Stimulated activated CD4-positive, alpha-beta T cell treated with anti-CD3 and anti-CD28 coated beads, Interleukin-1b, Interleukin-23, amount 100 ng/mL, for 1 hour (primary cell): ENCODE measurements at places on chromosomes 1 and 21.

GRCh38 chr1:16122916-16123315, 33.0 kb downstream of the EPHA2 start:
- DNase-seq: no peak

DNA sequence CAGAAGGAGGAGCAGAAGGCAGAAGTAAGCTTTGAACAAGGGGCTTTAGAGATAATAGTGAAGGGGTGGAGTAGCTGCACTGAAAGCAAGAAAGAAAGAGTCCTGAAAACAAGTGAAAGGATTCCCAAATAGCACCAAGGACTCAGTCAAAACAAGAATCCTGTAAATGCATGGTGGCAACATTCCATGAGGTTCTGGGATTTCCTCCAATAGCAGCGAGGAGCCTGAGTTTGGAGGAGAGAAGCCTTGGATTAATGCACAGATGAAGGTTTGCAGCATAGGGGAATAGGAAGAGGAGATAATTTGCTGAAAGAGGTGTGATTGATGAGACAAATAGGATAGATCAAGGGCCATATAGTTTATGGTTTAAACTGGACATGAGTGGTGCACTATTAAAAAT, 10.9 kb downstream of the KRTAP22-2 start:
- DNase-seq: no peak

GRCh38 chr1:186905561-186905960, 76.8 kb downstream of the PLA2G4A start:
- DNase-seq: no peak

DNA sequence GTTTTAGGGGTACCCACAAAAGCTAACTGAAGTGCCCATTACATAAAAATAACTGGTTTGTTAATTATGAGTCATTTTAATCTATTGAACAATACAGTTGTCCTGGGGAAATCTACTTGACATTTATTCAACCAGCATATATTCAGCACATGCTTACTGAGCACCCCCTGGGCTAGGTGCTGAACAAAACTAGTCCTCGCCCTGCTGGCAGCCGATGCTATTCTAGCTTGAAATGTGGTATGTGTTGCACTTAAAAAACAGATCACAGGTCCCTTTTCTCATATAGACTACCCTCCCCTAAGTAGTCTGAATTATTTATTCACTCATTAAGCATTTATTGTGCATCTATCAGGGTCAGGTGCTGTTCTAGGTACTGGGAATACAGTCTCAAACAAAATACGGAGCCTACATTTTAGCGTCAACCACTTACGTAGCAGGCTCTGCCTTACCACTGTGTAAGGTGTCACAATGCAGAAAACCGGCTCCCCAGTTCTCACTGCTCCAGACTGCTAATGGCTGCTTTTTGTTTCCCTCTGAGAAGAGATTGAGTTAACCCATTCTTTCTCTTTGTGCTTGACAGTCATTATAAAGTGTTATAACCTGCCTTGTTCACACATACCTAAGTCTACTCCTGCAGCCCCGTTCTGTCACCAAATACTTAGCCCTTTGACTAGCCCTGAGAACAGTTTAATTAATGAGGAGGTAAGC, 57.1 kb downstream of the ADCY10 start:
- no peak for DNase-seq

- DNase-seq: no peak
These were observed 5.1 kb downstream of the TMEM201 start for GRCh38 chr1:9593492-9594465.

DNA sequence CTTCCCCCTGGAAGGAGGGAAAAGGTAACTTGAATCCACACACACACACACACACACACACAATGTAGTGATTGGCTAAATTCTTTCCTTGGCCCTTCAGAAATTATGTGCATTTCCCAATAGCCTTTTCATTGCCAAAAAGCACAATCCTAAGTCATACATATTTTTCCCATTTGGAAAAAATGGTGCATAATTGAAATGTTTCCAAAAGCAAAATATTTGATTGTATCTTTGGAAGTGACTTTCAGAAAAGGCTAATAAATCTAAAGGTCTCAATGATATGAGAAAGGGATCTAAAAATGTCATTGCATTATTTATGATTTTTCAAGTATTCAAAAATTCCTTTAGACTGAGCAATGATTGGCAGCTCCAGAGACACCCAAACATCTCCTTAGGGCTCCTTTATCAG, 43.5 kb upstream of the NEK7 start:
- no peak for DNase-seq

DNA sequence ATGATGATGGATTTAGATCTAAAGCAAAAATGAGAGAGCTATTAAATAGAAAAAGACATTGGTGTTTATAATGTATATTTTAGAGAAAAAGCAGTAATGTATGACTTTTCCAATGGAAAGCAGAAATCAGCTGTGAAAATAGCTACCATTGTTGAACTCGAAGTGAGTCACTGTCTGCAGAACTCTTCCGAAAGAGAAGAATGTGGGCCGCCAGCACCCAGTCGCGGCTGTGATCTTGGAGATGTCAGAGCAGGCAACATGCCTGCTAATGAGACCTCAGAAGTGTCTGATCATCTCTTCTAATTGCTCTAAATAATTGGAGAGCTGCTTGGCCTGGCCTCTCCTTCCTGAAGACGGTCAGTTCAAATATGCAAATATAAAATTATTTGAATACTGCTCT, 333.6 kb upstream of the RUNX1 start:
- DNase-seq: no peak

GRCh38 chr1:229088711-229089110, 182.2 kb upstream of the RAB4A start:
- no peak for DNase-seq

- no peak for DNase-seq
These were observed 391.6 kb upstream of the VAMP3 start for GRCh38 chr1:7379441-7379971.

- no peak for DNase-seq
These were observed 13.4 kb upstream of the FTCD start for GRCh38 chr21:46168659-46169386.

DNA sequence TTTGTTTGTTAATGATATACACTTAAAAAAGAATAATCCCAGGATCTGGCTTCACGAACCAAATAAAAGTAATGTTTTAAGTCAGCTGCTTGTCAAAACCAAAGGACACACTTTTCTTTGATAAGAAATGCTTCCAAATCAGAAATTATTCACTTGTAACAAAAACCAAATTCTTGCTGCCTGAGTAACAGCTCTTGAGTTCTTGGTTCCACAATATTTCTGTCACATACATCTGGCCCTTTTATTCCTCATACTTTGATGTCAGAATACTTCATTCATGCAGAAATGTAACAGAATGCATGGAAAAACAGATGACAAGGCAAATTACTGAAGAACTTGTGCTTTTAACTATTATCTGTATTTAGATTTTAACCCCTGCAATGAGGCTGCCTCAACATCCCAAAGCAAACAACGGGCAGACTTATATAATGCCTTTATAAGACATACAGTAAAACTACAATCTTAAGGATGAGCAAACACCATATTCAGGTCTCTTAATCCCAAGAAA, 1.5 kb downstream of the VAMP4 start:
- DNase-seq: no peak

DNA sequence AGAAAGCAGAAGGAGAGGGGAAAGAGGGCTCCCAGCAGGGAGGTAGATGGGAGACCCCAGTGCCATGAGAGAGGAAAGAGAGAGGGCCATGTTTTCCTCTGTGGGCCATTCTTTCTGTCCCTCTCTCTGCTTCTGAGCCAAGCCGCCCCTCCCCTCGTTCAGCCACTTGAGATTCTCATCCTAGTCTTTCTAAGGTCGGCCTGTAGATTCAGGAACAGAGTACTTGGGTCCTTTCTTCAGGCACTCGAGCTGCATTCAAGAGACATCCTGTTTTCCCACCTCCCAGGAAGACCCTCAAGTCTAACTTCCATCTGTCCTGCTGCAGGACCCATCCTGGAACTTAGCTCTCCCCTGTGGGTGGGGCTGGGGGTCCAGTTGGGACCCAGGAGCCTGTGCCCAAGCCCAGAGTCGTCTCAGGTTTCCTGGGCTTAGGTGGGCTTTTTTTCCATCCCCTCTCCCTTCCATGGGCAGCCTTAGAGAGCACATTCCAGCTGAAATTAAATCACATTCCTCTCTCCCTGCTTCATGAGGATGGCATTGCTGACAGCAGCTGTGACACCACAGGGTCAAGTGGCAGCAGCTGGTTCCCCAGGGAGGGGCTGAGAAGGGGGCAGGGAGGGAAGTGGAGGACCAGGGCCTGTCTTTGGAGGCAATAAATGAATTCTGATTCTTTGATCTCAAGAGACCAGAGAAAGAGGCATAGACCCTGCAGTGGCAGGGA, 13.0 kb downstream of the NES start:
- no peak for DNase-seq

- DNase-seq: no peak
These were observed 756 bp downstream of the RLF start for GRCh38 chr1:40161888-40162397.

DNA sequence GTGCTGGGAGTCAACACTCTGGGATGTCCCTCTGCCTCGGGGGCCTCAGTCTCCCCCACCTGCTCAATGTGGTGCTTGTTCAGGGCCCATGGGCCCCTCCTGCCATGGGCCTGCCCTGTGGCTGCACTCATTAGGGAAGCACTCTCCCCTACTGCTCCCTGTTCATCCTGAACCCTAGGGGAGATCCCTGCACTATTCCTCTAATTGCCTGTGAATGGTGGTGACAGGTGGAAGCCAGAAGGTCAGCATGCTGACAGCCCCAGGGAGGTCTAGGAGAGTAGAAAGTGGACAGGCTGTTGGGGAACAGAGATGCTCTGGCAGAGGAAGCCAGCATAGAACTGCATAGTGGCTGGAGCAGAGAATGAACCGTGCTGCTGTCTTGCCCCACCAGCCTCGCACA, 217.6 kb downstream of the TRABD2B start:
- no peak for DNase-seq

DNA sequence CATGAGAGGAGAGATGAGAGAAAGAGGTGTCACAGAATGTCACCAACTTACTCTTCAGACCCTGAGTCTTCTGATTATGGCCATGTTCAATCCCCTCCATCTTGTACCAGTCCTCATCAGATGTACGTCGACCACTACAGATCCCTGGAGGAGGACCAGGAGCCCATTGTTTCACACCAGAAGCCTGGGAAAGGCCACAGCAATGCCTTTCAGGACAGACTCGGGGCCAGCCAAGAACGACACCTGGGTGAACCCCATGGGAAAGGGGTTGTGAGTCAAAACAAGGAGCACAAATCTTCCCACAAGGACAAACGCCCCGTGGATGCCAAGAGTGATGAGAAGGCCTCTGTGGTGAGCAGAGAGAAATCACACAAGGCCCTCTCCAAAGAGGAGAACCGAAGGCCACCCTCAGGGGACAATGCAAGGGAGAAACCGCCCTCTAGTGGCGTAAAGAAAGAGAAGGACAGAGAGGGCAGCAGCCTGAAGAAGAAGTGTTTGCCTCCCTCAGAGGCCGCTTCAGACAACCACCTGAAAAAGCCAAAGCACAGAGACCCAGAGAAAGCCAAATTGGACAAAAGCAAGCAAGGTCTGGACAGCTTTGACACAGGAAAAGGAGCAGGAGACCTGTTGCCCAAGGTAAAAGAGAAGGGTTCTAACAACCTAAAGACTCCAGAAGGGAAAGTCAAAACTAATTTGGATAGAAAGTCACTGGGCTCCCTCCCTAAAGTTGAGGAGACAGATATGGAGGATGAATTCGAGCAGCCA, 8.0 kb downstream of the ELOA start:
- DNase-seq: no peak

DNA sequence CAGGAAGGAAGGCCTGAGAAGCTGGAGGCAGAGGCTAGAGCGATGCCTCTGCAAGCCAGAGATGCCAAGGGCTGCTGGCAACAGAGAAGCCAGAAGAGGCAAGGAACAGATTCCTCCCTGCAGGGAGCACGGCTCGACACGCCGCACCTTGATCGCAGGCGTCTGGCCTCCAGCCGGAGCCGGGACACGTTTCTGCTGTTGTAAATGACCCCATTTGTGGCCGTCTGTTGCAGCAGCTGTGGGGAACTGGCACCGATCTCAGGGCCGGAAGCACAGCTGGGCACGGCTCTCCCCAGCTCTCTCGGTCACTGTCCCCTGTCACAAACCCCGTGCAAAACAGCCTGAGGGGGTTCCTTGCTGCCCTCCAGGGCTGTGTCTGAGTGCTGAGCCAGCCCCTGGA, 59.6 kb downstream of the SIK1 start:
- DNase-seq: no peak

DNA sequence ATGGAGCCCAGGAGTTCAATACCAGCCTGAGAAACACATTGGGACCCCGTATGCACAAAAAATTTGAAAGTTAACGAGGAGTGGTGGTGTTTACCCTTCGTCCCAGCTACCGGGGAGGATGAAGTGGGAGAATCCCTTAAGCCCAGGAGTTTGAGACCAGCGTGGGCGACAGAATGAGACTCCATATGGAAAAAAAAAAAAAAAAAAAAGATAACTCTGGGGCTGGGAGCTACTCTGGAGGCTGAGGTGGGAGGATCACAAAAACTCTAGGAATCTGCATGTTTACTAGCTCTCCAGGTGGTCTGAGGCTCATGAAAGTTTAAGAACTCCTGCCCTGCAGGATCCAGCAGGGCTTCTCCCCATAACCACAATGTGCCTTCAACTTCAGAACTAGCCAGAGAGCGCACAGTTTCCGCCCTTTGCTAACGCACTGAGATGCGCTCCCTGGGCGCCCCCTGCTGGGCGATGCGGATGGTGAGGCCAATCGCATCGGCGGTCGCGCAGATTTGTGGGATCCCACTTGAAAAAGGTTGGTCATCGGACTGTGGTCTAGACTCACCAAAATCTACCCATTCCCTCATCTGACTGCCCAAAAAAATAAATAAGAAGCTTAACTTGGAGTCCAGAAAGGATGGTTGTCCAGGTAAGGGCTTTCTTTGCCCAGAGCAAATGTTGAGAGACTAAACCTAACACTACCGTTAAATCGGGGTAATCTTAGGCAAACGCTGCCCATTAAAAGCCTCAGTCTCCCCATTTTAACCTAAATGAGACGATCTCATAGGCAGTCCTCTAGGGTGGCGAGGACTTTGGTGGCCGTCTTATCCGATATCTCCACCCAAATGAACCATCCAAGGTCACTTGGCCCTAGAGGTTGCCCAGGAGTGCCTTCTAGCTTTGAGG, 8.8 kb downstream of the ZNF683 start:
- DNase-seq: peak; percentile 74

DNA sequence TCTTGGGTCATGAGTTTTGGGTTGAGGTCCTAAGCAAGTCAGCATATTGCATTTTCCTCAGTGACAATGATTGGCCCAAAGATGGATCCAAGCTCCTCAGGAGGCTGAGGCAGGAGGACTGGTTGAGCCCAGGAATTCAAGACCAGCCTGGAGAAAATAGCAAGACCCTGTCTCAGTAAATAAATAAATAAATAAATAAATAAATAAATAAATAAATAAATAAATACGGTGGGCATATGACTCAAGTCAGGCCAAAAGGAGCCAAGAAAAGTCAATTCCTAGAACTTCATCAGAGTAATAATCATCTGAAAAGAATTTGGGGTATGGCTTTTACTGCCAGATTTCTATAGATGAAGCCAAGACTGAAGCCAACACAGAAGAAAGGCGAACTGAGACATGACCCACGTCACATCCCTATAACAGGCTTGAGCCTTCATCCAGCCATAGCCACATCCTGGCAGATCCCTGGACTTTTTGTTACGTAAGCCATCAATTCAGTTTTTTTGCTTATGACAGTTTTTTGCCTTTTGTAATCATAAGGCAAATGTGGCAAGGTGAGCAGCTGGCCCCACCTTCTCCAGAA, 88.5 kb upstream of the NFASC start:
- DNase-seq: no peak

GRCh38 chr1:230772457-230773395, 25.5 kb downstream of the CAPN9 start:
- DNase-seq: no peak

GRCh38 chr1:181189691-181190363, 101.3 kb downstream of the IER5 start:
- peak; percentile 67 for DNase-seq
